Neural progenitor cell (in vitro differentiated cells): ENCODE measurements at places on chromosomes 3 and 15. TPM values are rescaled to one million over a fixed set of nuclear protein-coding genes. Genes with fewer than 3 reads are reported as not detected.

GRCh38 chr15:28881170-28881569 is 4.6 kb upstream of the APBA2 start:
- peaks cover 18% of the 10 kb centered on the region for H3K27me3 ChIP-seq
- no peak overlapping the region for H3K4me3 ChIP-seq

GRCh38 chr3:150469031-150469930 is 61.2 kb downstream of the TSC22D2 start:
- no peak overlapping the region for H3K27ac ChIP-seq
- H3K4me3 ChIP-seq, result no peak overlapping the region
- no peak for DNase-seq
- no peaks in the 10 kb centered on the region for H3K27me3 ChIP-seq
- H3K36me3 ChIP-seq, result no peaks in the 10 kb centered on the region
- H3K4me1 ChIP-seq, result no peaks in the 10 kb centered on the region

- no peaks in the 10 kb centered on the region for H3K36me3 ChIP-seq
- H3K4me1 ChIP-seq, result peaks cover 7% of the 10 kb centered on the region
- DNase-seq, result no peak
- H3K4me3 ChIP-seq, result no peak overlapping the region
Measured at GRCh38 chr3:65080432-65080831, 392.6 kb upstream of the ADAMTS9 start.

DNA sequence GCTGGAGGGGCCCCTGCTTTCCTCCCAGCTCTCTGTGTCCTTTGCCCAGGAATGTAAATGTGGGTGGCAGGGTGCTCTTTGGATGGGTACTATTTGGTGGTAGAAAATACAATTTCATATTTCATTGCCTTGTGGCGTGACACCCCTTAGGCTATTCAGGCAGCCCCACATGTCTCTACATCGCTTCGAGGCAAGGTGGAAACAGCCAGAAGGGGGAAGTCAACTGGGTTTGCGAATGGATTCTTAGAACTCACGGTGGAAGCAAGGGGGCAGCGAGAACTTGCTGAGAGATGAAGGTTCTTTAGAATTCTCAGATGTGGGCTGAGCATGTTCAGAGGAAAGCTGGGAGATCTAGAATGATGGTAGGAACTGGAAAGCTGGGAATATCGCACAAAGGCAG is 25.3 kb downstream of the PLA2G4D start:
- no peaks in the 10 kb centered on the region for H3K27me3 ChIP-seq
- no peaks in the 10 kb centered on the region for H3K4me1 ChIP-seq
- DNase-seq, result no peak
- no peak overlapping the region for H3K4me3 ChIP-seq

GRCh38 chr15:76972389-76973361 is 22.3 kb upstream of the PSTPIP1 start:
- no peak overlapping the region for H3K27ac ChIP-seq
- peaks cover 4% of the 10 kb centered on the region for H3K4me1 ChIP-seq
- no peaks in the 10 kb centered on the region for H3K27me3 ChIP-seq
- DNase-seq, result no peak
- no peaks in the 10 kb centered on the region for H3K36me3 ChIP-seq

DNA sequence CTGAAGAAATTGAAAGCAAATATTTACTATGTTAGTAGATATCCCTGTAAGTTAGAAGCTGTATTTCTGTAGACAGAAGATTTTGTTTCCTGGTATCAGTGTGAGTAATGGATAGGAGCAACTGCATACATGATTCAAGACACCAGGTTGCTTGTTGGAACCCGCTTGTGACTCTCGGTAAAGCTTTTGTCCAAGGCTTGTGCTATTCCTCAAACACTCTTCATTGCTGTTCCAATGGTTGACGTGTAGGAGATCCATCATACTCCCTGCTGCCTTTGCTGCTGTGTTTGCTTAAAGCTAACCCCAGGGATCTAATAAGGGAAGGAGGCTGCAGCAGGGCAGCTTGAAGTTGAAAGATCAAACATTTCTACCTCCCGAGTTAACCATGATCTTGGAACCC is 160.1 kb downstream of the RSRC1 start:
- H3K4me1 ChIP-seq, result peaks cover 6% of the 10 kb centered on the region
- no peak overlapping the region for H3K4me3 ChIP-seq
- no peak for DNase-seq
- no peaks in the 10 kb centered on the region for H3K27me3 ChIP-seq
- no peaks in the 10 kb centered on the region for H3K36me3 ChIP-seq

Gene XCR1
- not detected in 2 replicates for total RNA-seq

DNA sequence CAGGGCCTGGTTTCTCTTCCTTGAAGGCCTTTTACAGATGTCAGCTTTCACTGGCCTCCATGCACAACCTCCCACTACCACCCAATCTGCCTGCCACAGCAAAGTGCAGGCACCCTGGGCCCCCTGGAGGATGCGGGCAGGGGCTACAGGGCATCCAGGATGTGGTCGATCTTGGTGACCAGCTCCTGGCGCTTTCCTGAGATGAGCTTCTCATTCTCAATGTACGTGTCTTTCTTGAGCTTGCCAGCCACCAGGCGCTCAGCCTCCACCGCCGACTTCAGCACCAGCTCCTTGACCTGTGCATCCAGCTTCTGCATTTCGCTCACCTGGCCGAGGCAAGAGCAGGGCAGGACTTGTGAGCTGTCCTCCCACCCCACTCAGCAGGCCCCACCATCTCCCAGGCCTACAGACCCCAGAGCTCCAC is 30.3 kb downstream of the RPN1 start:
- no peaks in the 10 kb centered on the region for H3K27me3 ChIP-seq
- peaks cover 3% of the 10 kb centered on the region for H3K36me3 ChIP-seq
- peaks cover 8% of the 10 kb centered on the region for H3K4me1 ChIP-seq
- no peak for DNase-seq
- no peak overlapping the region for H3K4me3 ChIP-seq
- no peak overlapping the region for H3K27ac ChIP-seq

DNA sequence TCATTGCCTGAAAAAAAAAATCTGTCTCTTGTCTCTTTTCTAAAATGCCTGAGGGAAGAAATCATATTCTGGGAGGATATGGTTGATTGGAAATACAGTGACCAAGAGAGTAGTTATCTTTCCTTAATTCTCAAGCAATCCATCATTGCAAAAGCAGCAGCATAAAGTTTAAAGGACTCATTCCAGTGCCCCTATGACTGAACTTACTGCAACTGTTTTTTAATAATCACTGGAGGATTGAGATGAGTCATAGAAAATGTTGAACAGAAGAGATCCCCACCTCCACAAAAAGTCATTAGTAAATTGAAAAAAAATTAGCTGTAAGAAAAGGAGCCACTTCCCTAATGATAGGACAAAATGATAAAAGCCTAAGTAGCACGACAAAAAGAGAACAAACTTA is 121.5 kb downstream of the SLC9A9 start:
- no peak overlapping the region for H3K27ac ChIP-seq
- H3K27me3 ChIP-seq, result no peaks in the 10 kb centered on the region
- no peak overlapping the region for H3K4me3 ChIP-seq
- no peaks in the 10 kb centered on the region for H3K36me3 ChIP-seq
- DNase-seq, result no peak
- H3K4me1 ChIP-seq, result no peaks in the 10 kb centered on the region

Gene ACKR4
- total RNA-seq, result not detected in 2 replicates

Gene CLDN18
- not detected in 2 replicates for total RNA-seq

Gene UROC1
- total RNA-seq, result not detected in 2 replicates

Gene HRH1
- 0.09 and 0.19 TPM in 2 replicates for total RNA-seq

GRCh38 chr3:67906261-67906660 is 251.8 kb upstream of the SUCLG2 start:
- no peak overlapping the region for H3K4me3 ChIP-seq
- no peaks in the 10 kb centered on the region for H3K27me3 ChIP-seq
- no peaks in the 10 kb centered on the region for H3K36me3 ChIP-seq
- DNase-seq, result no peak

GRCh38 chr3:56889131-56889530 is 87.4 kb upstream of the ARHGEF3 start:
- no peak overlapping the region for H3K27ac ChIP-seq
- H3K4me1 ChIP-seq, result no peaks in the 10 kb centered on the region
- no peaks in the 10 kb centered on the region for H3K27me3 ChIP-seq
- no peak overlapping the region for H3K4me3 ChIP-seq
- no peak for DNase-seq
- no peaks in the 10 kb centered on the region for H3K36me3 ChIP-seq

DNA sequence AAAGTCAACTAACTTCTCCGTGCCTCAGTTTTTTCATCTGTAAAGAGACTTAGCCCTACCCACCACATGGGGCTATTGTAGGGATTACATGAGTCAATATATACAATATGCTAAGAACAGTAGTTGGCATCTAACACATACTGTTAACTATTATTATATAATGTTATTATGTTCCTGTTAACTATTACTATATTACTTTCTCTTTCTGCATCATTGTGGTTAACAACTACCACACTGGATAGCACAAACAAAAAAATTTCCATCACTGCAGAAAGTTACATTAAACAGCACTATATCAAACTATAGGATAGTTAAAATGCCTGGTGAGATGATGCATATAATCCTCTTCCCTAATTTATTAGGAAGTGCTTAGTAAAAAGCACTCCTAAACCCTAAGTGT is 23.7 kb downstream of the STAG1 start:
- H3K4me1 ChIP-seq, result peaks cover 36% of the 10 kb centered on the region
- H3K27me3 ChIP-seq, result no peaks in the 10 kb centered on the region
- H3K36me3 ChIP-seq, result no peaks in the 10 kb centered on the region
